ENCODE measurements at places on chromosomes 16 and 17.

DNA sequence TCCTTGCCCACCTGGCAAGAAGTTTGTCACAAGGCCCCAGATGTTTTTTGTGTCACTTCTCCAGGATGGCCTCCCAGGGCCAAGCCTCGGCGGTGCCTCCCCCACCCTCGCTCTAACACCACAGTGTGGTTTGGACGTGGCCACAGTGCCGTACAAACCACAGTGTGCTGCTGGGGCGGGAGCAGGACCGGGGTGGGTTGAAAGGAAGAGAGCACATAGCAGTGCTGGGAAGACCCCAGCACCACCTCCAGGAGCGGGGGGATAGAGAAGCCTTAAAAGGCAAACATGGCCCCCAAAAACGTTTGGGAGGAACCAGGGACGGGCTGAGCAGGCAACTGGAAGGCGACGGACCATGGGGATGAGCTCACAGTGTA lies 5.0 kb upstream of the BCL6B start:
- DNase-seq, result no peak

GRCh38 chr16:85986931-85987749 lies 88.2 kb downstream of the IRF8 start:
- DNase-seq, result no peak

GRCh38 chr17:31195305-31195704 lies 100.5 kb downstream of the NF1 start:
- no peak for DNase-seq

- peak; percentile 75 for DNase-seq
Observed at GRCh38 chr16:51151435-51151960, 428 bp upstream of the SALL1 start.

- no peak for DNase-seq
Observed at GRCh38 chr17:80807882-80808281, 183.8 kb upstream of the CHMP6 start.

- no peak for DNase-seq
Observed at GRCh38 chr16:9119795-9120194, 28.4 kb downstream of the HAPSTR1 start.

DNA sequence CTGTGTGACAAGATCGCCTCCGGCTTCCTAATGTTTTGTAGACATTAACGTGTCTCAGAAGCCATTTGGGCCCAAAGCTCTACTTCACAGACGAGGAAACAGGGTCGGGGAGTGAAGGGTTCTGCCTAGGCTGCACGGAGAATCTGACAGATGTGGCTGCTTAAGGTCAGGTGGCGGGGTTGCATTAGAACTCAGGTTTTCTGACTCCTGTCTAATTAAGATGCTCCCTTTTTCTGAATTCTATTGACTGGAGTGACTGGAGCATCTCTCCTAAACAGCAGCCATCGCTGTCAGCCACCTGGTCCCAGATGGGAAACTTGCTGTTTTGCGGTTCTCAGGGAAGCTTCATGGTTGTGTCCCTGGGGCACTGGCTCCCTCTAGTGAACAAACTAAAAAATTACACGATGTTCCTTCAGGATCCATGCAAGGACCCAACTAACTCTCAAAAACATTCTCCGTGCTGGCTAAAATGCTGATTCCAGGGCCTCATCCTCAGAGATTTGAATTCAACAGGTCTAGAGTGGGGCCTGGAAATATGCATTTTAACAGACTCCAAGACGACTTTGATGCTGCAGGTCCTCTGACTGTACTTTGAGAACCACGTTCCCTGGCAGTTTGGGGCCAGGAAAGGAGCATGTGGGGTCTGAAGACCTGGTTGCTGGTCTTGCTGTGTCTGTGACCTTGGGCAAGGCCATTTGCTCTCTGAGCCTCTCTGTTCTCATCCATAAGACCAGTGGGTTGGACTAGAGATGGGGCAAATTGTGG lies 117.4 kb downstream of the IRF8 start:
- DNase-seq, result peak; percentile 53

GRCh38 chr16:85296859-85297660 lies 184.8 kb upstream of the CIBAR2 start:
- DNase-seq, result peak; percentile 55

DNA sequence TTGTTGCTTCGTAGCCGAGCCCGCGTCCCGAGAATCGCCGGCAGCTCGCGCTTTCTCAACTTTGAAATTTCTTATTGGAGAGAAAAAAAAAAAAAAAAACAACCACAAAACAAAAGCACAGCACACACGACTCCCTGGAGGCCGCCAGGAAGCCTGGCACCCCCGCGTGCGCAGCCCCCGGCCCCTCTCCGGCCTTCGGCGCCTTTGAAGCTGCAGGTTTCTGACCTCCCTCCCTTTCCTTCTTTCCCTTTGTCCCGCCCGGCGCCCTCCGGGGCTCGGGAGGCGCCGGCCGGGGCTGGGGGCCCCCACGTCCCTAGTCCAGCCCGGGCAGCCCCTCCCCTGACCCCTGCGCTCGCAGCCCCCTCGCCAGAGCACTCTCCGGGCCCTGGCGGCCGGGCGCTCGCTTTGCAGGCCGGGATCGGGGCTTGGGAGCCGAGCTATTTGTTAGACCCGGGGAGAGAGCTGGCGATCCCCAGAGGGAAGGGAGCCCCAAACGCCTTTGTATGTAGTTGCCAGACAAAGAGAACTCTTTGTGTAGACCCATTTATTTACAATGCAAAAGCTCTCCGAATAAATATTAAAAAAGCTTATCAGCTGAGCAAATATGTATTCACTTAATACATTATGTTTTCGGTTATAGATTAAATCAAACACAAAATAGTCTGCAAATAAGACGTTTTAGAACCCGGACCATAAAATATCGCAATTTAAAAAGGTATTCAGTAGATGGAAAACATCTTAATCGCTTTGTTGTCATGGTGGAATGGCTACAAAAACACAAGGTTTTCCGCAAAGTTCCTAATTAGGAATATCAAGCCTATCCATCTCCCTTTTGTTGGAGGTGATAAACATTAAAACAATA lies 2.3 kb downstream of the BAHCC1 start:
- peak; percentile 73 for DNase-seq

GRCh38 chr16:56950881-56951771 lies 10.6 kb upstream of the CETP start:
- DNase-seq, result peak; percentile 50

DNA sequence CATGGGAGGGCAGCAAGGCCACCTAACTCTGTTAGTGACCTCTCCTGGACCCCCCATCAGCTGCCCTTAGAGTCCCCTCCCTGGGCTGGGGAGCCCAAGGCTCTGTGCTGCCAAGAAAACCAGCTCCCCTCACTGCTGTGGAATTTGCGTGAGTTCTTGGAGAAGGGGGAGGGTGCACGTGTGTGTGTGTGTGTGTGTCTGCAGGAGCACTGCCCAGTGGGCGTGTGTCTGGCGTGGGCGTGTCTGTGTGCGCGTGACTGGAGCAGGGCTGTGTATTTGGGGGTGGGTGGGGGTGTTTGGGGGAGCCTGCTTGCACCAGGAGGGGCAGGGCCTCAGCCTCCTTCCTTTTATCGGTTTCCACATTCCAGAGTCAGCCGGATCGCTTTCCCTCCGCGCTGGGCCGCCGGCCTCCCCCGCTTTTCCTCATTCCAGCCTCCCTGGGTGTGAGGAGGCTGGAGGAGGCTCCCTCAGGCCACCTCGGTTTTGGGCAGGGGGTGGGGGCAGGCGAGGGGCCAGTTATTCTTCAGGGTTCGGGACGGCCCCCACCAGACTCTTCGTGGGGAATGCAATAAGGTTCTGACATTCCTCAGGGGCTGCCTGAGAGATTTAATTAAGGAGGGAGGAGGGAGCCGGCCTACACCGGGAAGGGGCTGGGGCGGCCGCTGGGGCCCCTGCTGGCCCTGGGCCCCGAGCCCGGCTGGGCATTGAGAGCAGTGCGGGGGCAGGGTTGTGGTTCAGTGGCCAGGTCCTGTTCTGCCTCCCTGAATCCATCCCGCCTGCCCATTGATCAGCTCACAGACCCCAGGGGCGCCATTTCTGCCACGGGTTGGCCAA lies 2.5 kb downstream of the VASN start:
- DNase-seq, result peak; percentile 79

GRCh38 chr16:69166221-69166833 lies 20.6 kb upstream of the SNTB2 start:
- peak; percentile 46 for DNase-seq

- no peak for DNase-seq
Observed at GRCh38 chr16:86964796-86965241, 352.4 kb downstream of the C16orf95 start.

GRCh38 chr16:14462811-14463210 lies 167.2 kb downstream of the PARN start:
- peak; percentile 14 for DNase-seq

- DNase-seq, result no peak
Observed at GRCh38 chr16:31187808-31188189, 7.9 kb downstream of the FUS start.

DNA sequence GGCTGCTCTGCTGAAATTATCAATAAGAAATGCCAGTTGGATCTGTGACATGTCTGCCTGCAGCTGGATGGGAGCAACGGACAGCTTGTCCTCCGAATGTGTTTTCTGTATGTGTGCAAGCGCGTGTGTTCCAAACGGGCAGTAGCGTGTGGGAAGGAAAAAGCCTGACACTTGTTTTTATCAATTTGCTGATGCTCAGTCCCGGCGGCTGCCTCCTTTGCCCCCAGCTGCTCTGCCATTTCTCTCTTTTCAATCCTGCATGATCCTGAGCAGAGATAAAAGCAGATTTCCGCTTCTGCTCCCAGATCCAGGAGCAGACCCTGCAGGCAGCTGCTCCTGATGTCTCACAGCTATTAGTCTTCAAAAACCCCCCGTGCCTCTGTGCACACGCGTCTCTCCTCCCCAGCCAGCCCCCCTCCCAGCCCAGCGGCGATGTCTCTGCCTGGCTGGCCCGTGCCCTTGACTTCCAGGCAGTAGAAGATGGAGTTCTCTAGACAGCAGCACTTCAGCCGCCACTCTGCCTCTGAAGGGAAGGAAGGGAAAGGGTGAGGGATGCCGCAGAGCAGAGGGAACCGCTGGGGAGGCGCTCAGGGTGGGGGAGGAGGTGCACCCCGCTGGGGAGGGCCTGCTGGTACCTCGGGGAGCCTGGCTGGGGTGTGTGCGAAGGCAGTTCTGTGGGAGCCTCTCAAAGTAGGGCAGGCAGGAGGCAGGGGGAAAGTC lies 4.1 kb downstream of the PRCD start:
- no peak for DNase-seq

DNA sequence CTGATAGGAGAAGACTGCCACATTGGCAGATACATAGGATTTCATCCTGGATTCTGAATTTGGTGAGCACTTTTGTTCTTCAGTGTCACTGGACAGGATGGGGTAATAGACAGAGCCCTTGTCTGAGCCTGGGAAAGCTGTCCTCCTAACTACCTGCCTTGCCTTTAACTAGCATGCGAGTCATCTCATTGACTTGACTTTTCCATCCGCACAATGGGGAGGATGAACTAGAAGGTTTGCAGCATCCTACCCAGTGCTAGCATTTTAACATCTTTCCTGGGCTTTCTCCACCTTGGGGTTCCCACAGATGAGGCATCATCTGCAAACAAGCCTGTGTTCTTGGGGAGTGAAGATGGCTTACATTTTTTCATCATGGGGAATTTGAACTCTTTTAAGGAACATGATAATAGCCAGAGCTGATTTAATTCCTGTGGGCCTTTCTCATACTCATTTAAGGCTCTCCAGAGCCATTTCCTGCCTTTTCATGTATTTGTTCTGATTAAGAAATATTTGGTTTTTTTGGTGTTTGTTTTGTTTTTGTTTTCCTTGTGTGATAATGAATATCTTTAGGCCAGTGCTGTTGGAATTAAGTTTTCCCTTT lies 139.5 kb downstream of the MSI2 start:
- DNase-seq, result no peak

DNA sequence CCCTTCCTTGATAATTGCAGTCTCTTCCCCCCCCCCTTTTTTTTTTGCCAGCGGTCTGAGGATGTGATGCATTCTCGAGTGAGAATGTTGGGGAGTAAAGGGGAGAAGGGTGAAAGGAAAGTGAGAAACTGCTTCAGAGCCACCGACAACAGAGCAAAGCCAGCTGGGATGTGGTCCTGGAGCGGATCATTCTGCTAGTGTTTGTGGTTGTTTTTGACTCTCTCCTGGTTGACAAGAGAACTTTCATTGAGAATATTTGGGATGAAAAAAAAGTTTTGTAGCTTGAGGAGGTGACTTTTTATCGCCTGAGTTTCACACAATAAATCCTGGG lies 1.3 kb downstream of the NF1 start:
- no peak for DNase-seq

GRCh38 chr17:29504711-29505110 lies 62.1 kb downstream of the ABHD15 start:
- DNase-seq, result no peak

DNA sequence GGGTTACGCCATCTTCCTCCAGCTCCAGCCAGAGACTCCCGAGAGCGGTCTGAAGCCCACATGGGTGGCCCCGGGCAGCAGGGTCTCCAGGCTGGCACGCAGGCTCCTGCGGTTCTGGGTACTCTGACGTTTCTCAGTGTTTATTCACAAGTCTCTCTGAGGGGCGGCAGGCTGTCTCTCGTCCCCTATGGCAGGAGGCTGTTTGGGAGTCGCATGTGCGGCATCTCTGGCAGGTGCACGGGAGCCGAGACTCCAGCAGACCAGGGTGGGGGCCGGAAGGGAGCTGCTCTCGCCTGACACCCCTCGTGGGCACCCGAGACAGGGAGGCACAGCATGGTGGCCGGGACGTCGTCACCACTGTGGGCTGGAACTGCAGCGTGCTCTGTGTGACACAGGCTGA lies 48.1 kb downstream of the ZNF778 start:
- DNase-seq, result no peak

DNA sequence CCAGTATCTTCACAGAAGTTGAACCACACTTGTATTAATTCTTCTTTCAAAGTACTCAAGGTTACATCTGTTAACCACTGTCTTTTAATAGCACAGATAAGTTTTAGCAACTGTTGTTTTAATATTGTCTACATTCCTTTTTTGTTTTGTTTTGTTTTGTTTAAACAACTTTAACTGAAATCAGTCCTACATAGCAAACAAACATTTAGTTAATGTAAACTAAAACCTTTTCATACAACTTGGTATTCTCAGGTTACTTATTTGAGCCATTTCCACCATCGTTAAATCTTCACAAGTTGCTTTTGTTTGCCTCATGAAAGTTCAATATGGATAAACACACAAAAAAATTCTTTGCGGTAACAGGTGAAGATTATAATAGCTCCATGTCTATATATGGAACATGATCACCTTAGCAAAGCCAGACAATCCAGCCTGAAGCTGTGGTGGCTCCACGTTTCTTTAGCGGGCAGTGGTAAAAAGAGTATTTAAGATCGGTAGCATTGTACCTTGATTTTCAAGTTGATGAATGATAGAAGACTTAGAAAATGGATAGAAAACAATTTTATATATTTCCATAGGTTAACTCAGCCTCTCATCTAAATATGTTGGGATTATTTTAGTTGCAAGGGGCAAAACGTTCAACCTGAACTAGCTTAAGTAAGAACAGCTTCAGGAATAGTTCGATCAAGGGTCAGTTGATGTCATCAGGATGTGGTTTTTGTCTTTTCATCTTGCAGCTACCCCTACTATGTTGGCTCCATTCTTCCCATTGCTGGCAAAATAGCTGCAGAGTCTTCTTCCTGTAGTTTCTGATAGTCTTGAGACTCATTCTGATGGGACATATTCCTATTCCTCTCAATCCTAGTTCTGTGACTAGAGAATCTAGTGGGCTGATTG lies 182.8 kb downstream of the FTO start:
- DNase-seq, result no peak

- peak; percentile 41 for DNase-seq
Observed at GRCh38 chr17:73324160-73324475, 12.3 kb upstream of the CDC42EP4 start.
